ENCODE measurements at places on chromosomes 7 and 10.

GRCh38 chr7:57417736-57418135 is 32.2 kb upstream of the ZNF716 start:
- no peak for DNase-seq

- no peak for DNase-seq
Measured at GRCh38 chr10:22460101-22460500, 114.8 kb downstream of the SPAG6 start.

DNA sequence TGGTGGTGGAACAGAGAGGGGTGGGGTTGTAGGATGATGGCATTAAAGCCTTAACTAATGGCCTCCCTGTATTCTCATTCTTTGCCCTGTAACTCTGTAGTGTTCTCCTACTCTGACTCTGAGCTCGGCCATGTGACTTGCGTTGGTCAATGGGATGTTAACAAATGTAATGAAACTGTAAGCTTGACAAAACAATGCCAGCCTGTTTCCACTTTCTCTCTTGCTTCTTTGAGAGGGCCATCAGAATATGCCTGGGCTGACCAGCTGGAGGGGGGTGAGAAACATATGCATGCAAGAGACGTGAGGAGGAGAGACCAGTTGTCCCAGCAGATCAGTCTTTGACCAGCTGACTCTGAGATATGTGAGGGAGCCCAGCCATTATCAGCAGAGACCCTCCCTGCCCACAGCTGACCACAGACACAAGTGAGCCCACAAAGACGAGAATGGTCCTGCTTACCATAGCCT is 100.6 kb downstream of the ICA1 start:
- no peak for DNase-seq

DNA sequence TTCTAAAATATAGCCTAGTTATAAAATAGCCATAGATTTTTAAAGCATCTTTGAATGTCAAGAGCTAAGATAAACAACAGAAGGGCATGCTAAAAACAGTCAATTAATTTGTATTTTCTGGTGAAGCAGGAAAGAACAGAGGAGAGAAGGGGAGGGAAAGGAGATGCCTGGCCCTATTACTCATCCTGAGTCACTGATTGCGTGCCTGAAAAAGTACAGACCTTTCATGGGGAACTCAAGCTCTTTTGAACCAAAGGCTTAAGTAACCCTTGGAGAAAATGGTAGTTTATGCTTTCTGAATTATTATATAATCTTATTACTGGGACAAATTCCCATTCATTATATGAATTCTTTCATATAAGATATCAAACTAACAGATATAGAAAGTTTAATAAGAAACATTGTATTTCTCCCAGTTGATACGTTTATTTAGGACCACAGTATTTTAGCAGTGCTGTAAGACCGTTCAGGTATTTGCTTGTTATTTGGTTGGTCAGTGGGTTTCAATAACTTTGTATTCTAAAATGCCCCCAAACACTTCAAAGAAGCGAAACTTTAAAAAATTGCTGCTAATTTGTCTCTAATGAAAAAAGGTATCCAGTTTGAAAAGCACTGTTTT is 151.3 kb downstream of the HGF start:
- DNase-seq = no peak

GRCh38 chr7:101315336-101315735 is 6.3 kb downstream of the IFT22 start:
- DNase-seq = peak; percentile 57

DNA sequence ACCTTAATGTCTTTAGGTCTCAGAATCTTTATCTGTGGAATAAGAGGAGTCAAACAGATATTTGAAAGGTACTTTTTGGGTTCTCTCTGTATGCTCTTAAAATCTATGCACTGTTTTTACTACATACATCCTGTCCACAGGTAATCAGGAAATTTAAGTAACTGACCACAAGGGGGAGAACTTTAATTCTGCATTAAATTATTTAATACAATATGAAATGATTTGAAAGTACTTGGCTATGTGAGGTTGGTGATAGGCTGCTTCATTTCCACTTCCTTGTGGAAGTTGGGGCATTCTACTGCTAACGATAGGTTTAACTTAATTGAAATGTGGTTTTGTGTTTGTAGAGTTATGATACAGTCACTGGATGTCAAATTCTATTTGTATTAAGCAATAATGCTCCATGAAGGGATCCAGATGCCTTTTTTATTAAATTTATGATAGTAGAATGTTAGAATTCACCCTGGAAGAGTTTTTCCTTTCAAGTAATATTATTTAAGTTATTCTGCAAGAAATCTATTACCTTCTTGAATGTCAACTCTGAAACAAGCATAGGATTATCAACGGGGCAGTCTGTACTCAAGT is 6.0 kb downstream of the TEX47 start:
- no peak for DNase-seq

DNA sequence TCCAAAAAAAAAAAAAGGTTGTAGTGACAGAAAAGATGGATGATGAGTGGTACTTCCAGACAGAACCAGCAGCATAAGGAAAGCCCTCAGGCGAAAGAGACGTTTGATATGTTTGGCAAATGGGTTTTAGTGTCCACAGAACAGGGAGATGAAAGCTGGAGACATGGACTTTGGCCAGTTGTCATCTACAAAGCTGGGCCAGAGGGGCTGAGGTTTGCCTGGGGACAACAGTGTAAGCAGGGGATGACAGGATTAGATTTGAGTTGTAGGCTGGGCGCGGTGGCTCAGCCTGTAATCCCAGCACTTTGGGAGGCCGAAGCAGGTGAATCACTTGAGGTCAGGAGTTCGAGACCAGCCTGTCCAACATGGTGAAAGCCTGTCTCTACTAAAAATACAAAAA is 47.8 kb upstream of the ELN start:
- DNase-seq = no peak

- DNase-seq = no peak
Measured at GRCh38 chr7:1814089-1814811, 144.2 kb downstream of the ELFN1 start.

- DNase-seq = no peak
Measured at GRCh38 chr7:26043801-26044200, 108.2 kb upstream of the NFE2L3 start.

GRCh38 chr7:108455998-108456677 is at the start of gene NRCAM:
Gene NRCAM, minus strand, starts transcription at chr7:108456436. Its CDS starts 216,372 bp downstream, at chr7:108240064.
- DNase-seq = peak; percentile 42

GRCh38 chr7:74051629-74052410 is 23.8 kb downstream of the ELN start:
- no peak for DNase-seq

GRCh38 chr10:126101736-126102135 is 205.4 kb downstream of the FANK1 start:
- no peak for DNase-seq

GRCh38 chr7:99794585-99795502 is 10.9 kb upstream of the CYP3A4 start:
- no peak for DNase-seq

- no peak for DNase-seq
Measured at GRCh38 chr7:41890631-41891274, 187.9 kb upstream of the INHBA start.

DNA sequence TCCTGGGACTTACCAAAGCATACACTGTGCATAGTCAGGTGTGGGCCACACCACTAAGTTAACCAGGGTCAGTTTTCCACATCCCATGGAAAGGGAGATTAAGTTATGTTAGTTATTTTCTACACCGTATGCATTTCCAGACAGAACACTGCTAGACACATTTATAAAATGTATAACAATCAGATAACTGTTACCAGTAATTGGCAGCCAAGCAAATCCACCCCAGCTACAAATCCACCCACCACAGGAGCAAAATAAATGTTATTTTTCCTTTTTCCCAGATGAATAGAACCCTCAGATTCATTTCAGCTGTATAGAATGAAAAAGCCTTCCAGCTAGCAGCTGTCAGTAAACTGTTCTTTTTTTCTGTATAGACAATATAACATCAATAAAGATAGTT is 256.9 kb upstream of the FZD1 start:
- DNase-seq = no peak

- no peak for DNase-seq
Measured at GRCh38 chr7:539731-540411, 20.2 kb upstream of the PDGFA start.

DNA sequence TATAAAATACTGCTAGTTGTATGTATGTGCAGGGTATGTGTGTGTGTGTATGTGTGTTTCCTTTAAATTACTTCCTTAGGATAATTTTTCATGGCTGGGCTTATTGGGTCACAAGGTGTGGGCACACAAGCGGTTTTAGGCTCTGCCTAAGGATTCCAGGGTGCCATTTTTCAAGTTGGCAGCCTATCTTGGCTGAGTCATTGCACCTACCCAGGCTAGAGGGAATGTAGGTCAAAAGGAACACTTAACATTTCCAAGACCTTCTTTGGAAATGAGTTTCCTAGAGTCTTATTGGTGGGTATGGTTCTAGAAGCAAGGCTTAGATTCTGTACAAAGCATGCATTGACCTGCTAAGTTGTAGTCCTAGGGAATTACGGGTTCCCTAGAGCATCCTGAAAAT is 642.1 kb downstream of the LRMDA start:
- no peak for DNase-seq

GRCh38 chr7:131341690-131342089 is 14.0 kb downstream of the MKLN1 start:
- DNase-seq = no peak

DNA sequence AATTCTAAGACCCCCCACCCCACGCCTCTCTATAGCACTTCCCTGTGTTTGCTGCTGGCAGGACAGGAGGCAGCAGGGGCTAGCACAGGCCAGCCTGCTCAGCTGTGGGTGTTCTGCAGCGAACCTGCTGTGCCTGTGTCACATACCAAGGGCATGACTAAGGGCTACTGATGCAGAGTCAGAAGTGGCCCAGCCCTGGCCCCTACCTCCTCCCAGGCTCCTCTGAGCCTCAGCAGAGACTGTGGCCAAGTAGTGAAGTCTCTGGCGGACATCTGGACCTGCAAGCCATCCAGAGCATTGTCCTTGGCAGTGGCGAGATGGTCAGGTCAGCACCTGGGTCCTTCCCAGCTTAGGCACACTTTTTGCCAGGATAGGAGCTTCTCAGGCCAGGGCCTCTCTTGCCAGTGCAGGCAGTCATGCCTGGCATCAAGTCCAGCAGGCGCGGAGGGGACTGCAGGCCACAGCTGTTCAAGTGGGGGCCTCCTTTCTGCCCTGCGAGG is 116.3 kb upstream of the RET start:
- no peak for DNase-seq

DNA sequence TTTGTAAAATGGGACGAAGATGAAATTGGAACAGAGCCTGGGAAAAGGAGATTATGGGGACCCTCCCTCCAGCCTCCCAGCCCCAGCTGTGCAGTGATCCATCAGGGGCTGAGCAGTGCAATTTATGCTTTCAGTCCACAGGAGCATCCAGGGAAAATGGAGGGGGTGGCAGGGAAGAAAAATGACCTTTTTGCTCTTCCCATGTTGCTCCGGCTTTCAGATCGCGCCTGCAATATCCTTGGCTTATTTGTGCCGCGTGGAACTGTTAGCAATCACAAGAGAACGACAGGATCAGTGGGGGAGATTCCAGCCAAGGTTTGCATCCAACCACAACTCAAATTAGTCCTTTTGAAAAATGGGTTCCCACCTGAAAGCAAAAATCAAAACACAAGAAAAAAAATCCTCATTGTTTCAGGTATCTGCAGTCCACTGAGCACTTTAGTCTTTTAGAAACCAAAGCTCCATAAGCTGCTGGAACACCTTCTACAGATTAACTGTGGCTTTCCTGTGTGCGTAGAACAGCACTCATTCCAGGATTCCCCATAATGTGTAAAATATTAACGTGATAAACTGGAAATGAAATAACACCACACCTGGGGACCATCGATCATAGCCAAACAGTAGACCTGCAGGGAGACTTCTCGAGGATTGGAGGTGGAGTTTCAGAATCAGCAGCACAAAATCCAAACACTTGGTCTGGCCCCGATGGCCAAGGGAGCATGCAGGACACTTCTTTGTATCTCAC is 30.7 kb upstream of the SFMBT2 start:
- DNase-seq = no peak

GRCh38 chr7:143258831-143259230 is 4.4 kb upstream of the GSTK1 start:
- DNase-seq = peak; percentile 23

DNA sequence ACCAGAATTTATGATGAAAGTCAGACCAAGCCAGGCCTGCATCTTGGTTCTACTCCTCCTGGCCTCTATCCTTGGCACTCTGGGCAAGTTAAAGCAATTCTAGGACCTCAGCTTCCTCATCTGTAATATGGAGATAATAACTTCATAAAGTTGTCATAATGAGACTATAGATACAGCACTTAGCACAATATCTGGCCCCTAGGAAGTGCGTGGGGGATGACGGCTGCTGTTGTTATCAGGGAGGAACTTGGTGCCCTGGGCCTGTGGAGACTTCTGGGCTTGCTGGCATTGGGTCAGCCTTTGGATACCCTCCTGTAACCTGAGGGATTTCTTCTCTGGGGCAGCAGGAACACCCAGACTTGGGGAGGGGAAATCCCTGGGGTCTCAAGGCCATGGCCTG is 27.6 kb downstream of the PFKFB3 start:
- DNase-seq = no peak

DNA sequence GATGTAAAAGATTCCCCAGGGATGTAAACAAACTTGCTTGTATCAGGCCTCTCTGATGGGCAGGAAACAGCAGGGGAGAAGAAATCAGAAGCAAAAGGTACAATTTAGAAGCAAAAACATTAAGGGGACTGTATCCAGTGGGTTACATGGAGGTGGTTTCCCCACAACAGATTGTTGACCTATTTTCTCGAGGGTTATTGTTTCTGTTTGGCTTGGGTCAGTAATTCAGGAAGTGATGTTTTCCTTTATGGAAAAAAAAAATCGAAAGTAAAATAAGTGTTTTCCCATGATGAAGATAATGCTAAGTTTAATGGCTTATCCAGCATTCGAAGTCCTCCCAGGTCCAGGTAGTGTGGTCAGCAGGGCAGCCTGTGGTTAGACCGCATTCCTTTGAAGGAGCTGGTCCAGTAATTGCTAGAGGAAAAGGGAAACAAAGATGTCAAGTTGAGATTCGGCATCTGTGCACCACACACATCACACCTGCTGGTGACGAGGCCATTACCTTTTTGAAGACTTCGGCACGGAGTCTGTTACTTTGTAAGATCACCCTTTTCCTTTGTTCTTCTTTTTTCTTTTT is 37.3 kb upstream of the ADAM12 start:
- no peak for DNase-seq

GRCh38 chr7:74671602-74672001 is 14.1 kb downstream of the GTF2I start:
- DNase-seq = no peak

DNA sequence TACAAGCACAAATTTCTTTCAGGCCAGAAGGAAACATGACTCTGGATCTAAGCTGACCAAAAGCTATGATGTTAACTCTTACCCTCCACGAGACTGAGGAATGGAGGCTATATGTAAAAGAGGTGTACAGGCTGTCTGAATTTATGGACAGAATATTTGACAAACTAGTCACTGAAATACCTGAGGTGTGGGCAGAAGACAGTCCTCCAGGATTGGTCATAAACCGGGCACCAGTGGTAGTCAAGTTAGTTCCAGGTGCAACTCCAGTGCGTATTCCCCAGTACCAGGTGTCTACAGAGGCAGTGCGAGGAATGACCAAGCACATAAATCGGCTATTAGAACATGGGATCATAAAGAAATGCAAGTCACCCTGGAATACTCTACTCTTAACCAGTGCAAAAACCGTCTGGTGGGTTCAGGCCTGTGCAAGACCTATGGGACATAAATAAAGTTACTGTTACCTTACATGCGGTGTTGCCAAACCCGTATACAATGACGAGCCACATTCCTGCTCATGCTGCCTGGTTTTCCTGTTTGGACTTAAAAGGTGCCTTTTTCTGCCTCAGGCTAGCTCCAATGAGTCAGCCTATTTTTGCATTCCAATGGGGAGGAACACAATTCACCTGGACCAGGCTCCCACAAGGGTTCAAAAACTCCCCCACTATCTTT is 6.7 kb upstream of the CYREN start:
- DNase-seq = no peak
